Fibroblast of skin of back (primary cell): ENCODE measurements at places on chromosomes 2 and 18.
A peak's percentile ranks its signal among the peaks of the same experiment; 100 is the strongest.

GRCh38 chr18:21593540-21594257 is 6.8 kb downstream of the ESCO1 start:
- DNase-seq, result no peak

GRCh38 chr2:43838560-43839267 is at the start of the genes ABCG5 and ABCG8:
TSS of gene ABCG5 (minus strand) at chr2:43838839. CDS start at chr2:43838679, 160 bp downstream.
TSS of gene ABCG8 (plus strand) at chr2:43838971. CDS start at chr2:43839054, 83 bp downstream.
- no peak for DNase-seq

DNA sequence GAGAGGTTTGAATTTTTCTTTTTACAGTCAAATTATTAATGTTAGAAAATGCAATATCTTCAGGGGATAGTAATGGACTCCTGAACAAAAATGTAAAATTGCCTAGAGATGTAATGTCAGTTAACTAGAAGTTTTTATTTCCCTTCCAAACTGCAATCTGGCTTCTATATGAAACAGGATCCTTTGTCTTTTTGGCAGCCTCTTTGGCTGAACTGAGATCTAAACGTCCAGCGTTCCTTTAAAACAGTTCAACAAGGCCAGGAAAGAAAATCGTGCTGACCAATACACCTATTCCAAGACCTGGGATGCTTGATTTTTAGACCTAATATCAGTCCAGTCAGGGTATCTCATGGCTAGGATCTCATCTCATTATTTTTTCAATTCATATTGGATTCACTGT is 245.5 kb downstream of the FIGN start:
- DNase-seq, result no peak

DNA sequence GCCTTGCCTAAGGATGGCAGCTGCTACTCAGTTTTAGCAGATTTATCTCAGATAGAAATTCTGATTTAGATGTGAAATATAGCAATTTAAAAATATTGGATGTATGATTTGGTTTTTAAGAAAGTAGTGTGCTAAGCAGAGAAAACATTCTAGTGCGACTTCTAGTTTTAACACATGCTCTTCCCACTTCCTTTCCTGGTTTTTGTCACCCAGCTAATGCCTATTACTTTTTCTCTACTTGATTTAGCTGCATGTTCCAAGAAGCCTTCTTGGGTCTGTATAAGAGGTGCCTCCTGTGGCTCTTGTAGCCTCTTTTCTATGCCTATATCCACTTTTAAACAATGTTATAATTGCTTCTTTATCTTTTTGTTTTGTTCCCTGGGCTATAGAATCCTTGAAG is 53.0 kb downstream of the GPD2 start:
- no peak for DNase-seq

GRCh38 chr18:35880788-35881455 is 91.6 kb upstream of the RMP24 start:
- DNase-seq, result no peak

- no peak for DNase-seq
Observed at GRCh38 chr2:175579646-175580045, 398.1 kb upstream of the ATP5MC3 start.

- DNase-seq, result no peak
Observed at GRCh38 chr2:225310745-225311144, 88.8 kb upstream of the NYAP2 start.

DNA sequence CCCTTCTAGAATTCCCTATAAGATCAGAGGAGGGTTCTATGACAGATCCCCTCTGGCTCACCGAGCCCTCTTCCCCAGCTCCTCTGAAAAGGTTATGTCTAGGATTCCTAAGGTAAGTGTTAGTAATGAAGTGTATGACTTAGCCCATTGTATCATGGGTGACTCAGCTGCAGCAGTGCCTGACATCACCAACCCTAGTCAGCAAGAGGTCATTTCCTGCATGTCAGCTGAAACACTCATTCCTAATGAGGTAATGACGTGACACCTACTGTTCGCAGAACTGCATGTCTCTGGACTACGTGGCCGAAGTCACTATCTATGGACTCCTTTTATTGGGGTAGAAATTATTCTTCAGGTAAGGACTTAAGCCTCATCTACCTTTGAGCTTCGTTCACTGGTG is 196.1 kb upstream of the MYT1L start:
- no peak for DNase-seq

GRCh38 chr2:222424729-222425671 is 657 bp downstream of the SGPP2 start:
- DNase-seq, result no peak

- DNase-seq, result no peak
Observed at GRCh38 chr2:113822087-113822815, 65.8 kb upstream of the SLC35F5 start.

DNA sequence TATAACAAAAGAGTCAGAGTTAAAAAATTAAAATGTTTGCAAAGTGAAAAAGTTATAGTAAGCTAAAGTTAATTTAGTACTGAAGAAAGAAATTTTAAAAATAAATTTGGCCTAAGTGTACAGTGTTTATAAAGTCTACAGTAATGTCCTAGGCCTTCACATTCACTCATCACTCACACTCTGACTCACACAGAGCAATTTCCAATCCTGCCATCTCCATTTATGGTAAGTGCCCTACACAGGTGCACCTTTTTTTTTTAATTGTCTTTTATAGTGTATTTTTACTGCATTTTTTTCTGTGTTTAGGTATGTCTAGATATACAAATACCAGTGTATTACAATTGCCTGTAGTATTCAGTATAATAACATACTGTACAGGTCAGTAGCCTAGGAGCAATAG is 562.9 kb downstream of the PIK3C3 start:
- DNase-seq, result peak; percentile 41

- peak; percentile 9 for DNase-seq
Observed at GRCh38 chr2:232022718-232023117, 61.2 kb downstream of the DIS3L2 start.

DNA sequence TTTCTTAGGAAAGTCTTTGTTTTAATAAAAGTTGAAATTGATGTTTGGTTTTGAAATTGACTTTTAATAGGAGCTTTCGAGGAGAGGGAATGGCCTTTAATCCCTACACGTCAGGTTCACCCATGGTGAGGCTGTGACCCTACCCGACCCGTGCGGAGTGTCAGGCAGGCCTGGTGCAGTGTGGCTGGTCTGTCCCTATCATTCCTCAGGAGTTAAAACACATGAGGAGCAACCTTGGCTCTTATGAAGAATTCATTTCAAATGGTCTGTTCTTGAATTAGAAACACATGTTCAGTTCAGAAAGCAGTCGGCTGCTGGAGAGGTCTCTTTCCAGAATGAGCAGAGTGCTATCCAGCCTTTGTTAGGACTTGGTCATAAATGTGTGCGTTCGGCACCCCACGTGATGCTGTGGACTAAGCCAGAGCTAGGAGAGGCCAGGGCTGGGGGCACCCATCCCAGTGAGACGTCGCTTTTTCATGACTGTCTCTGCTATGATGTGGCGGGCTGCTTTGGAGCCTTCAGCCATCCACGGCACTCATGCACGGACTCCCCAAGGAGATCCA is 54.7 kb downstream of the EMILIN2 start:
- peak; percentile 71 for DNase-seq

- DNase-seq, result no peak
Observed at GRCh38 chr2:56217106-56217505, 33.3 kb downstream of the CCDC85A start.

DNA sequence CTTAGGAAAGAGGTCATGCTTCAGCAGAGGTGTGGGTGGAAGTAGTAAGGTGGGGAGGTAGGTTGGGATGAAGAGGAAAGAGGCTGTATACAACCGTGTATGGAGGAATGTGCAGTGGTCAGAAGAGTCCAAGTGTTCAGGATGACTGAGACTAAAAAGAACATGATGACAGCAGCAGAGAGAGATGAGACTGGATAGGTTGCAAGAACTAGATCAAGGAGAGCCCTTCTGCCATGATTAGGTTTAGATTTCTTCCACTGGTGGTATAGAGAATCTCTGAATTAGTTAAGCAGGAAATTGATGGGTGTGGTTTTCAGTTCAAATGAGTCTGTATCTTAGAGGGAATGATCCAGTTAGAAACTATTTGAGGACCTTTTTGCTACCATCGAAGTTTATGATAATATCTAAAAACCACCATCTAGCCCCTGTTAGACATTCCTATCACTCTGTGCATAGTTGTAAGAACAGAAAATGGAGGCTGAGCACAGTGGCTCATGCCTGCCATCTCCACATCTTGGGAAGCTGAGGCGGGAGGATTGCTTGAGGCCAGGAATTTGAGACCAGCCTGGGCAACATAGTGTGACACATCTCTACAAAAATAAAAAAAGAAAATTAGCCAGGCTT is 221.0 kb downstream of the LTBP1 start:
- peak; percentile 83 for DNase-seq

- DNase-seq, result peak; percentile 42
Observed at GRCh38 chr2:230627806-230628724, 84.6 kb upstream of the CAB39 start.

- no peak for DNase-seq
Observed at GRCh38 chr2:27060323-27060722, 8.9 kb downstream of the AGBL5 start.

DNA sequence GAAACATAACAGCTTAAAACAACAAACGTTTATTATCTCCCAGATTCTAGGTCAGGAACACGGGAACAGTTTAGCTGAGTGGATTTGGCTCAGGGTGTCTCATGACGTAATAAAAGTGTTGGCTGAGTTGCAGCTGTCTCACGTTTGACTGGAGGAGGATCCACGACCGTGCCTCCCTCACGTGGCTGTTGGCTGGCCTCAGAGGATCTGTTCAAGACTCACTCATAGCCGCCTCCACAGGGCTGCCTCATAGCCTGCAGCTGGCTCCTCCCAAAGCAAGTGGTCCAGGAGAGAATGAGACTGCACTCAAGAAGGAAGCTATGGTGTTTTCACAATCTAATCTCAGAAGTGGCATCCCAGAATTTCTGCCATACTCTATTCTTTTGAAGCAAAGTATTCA is 167.1 kb downstream of the RPRM start:
- no peak for DNase-seq

DNA sequence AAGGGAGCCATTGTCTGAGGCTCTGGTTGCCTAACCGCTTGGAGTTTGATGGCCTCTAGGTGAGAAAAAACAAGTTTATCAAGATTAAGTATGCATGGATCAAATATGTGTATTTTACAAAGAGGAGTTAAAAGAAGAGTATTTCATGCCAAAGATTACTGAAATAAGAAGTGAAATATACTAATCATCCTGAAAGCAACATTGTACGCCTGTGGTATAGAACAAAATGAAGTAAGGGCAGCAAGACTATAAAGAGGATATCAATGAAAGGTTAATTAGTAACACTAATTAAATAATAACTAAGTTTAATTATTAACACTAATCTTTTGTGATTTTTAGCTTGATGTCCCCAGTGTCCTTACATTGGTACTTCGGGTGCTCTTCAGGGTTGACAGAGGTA is 276.7 kb downstream of the CALCRL start:
- DNase-seq, result no peak

- peak; percentile 70 for DNase-seq
Observed at GRCh38 chr2:119253114-119253702, 29.6 kb downstream of the STEAP3 start.

GRCh38 chr2:74947703-74948102 is 10.7 kb upstream of the POLE4 start:
- DNase-seq, result no peak

DNA sequence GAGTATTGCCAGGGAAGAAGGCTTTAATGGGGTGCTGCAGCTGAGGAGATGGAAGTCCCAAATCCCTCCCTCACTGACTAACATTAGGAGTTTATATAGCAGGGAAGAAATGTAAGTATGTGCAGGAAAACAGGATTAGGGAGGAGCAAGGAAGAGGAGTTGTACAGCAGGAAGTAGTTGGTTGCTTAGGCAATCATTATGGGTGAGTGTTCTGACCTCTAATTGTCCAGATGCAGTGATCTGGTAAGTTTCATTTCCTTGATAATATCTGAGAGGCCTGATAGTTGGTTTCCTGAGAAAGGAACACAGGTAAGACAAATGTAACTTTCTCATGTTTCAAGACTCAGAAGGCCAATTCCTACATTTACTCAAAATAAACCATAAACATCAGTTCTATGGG is 331.9 kb upstream of the GULP1 start:
- DNase-seq, result no peak

- no peak for DNase-seq
Observed at GRCh38 chr2:239606741-239607516, 206.1 kb upstream of the HDAC4 start.

GRCh38 chr2:1088192-1088860 is 137.7 kb downstream of the SNTG2 start:
- DNase-seq, result no peak

- peak; percentile 45 for DNase-seq
Observed at GRCh38 chr18:45588376-45589355, 26.6 kb upstream of the SLC14A2 start.

GRCh38 chr18:47791461-47791985 is 138.9 kb downstream of the SMAD2 start:
- DNase-seq, result no peak

GRCh38 chr2:115739574-115739973 is 1297.1 kb downstream of the DPP10 start:
- DNase-seq, result no peak

- DNase-seq, result no peak
Observed at GRCh38 chr2:198279026-198279425, 474.6 kb downstream of the PLCL1 start.

DNA sequence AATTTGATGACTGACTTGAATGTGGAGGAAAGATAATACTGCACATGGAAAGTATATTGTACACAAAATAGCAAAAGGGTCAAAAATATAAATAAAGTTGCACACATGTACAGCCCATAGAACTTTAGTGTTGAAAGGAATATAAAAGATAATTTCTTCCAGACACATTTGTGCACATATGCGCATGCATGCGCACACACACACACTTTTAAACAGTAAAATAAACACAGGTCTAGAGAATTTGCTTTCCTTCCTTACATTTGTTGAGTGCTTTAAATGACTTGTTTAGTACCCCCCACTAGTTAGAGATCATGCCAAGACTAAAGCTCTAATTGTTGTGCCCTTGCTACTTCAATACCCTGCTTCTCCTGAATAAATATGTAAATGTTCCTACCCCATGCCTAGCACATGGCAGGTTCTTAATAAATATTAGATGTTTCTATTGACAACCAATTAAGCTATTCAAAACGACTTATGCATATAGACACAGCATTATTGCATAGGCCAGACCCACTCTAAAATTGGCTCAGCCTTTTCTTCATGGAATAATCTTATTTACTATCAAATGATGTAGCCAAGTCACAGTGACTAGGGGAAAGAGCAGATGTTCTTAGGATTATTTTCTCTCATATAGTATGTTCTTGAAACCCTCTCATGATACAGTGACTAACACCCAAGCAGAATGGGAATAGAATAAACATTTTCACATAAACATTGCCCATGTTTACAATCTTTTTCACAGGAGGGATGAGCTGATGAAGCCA is 165.5 kb upstream of the ACVR2A start:
- no peak for DNase-seq

DNA sequence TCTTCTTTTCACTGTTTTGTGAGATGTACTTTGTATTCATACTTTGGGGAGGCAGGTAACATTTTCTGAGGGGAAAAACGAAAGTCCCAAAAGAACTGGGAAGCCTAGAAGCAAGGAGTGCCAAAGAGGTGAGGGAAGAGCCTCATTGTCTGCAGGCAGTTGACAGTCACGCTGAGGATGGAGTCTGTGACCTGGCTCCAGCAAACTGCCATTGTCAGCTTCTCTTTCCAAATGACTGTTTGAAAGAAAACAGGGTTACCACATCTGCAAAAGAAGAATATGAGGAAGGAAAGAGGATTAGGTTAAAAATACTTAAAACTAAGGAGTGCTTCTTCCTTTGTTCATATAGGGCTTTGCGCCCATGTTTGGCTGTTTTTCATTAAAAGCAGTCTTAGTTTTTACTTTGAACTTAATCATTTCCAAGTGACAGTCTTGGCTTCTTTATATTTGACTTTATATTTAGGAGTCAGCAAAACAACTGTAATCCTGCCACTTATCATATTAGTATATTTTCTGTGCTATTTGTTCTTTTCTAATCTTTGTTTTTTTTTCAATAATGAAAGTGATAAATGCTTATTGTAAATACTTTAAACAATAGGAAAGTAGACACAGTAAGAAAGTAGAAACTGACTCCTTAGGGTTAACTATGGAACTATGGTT is 35.0 kb downstream of the CERS6 start:
- peak; percentile 12 for DNase-seq
